Stimulated activated naive B cell treated with anti-CD40 and anti-IgM and Interleukin-4, amounts not matched to agents 10 μg/mL and 1 μg/mL and 100 μg/mL, for 72 hours (primary cell): ENCODE measurements at places on chromosomes 6 and 20.

DNA sequence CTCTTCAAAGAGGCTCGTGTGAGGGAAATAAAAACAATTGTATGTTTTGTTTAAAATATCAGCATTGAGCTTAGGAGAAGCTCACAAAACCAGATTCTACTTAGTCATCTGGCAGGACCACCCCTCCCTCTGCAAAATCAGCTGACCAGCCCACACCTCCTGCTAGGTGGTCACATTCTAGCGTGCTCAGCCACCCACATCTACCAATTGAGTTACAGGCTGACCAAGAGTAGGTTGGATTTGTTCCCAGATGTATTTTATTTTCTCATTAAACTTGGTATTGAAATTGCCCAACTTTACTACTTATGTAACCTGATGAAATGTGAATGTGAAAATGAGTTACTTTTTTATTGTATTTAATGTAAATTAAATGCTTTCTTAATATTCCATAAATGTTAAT, 56.2 kb downstream of the SLC22A2 start:
- no peak for DNase-seq

GRCh38 chr6:43395776-43396175, 26.3 kb upstream of the ZNF318 start:
- no peak for DNase-seq

GRCh38 chr6:110173506-110174132, 5.9 kb downstream of the WASF1 start:
- DNase-seq, result no peak

GRCh38 chr6:13470238-13471140, 16.9 kb downstream of the GFOD1 start:
- no peak for DNase-seq

- DNase-seq, result no peak
These were observed 50.9 kb upstream of the TNFAIP3 start for GRCh38 chr6:137816133-137816579.

DNA sequence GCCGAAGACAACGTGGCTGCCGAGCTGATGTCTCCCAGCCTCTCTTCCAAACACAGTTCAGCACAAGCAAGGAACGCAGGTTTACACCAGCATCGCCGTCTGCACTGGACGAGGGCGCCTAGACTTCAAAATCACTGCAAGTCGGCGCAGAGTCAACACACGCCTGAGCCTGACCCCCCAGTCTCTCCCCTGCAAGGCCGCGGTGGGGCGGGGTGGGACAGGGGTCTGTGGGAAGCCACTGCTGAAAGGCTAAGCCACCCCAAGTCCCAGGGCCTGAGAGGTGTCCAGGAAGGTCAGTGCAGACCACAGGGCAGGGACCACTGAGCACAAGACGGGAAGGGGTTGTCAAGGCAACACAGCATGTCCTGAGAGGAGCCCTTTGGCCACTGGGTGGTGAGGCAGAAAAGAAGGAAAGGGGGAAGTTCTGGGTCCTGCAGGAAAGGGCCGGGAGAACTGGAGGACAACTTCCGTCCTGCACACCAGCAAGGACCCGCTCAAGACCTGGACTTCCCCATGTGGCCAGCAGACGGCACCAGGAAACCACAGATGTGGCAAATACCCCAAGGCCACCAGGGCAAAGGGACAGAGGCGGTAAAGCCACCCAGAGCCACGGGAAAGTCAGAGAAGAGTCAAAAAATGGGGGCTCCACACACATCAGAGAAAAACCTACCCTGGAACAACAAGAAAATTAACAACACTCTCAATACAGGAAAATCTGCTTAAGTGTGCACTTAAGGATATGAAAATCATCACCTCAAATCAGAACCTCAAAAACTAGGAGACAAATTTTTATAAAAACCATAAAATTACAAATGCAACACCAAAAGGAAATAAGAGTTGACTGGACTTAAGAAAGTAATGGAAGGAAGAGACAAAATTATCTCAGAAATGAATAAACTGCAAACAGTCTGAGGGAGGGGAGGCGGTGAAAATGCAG, 84.8 kb downstream of the TAF4 start:
- no peak for DNase-seq

- no peak for DNase-seq
These were observed 44.0 kb downstream of the SMPDL3A start for GRCh38 chr6:122833021-122833491.

DNA sequence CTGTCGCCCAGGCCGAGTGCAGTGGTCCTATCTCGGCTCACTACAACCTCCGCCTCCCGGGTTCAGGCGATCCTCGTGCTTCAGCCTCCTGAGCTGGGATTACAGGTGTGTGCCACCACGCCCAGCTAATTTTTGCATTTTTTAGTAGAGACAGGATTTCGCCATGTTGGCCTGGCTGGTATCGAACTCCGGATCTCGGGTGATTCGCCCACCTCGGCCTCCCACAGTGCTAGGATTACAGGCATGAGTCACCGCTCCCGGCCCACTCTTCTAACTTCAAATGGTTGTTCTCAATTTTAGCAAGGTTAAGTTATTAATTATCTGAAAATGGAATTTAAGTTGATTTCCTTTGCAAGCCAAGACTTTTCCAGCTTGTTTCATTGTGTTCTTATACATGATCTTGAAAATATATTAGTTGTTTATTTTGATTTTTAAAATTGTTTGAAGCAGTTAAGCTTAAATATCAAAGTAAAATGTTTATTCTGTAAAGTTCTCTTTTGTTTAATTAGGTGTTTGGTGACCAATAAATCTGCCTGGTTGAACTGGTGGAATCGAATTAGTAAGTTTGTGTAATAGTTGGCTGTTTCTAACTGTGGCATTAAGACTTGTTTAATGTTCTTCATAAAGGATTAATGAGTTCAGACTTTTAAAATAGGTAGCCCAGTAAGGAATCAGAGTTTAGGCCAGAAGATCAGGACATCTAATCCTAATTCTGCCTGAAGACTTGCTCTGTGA, 2.3 kb downstream of the PM20D2 start:
- no peak for DNase-seq
